Sigmoid colon (tissue), 7 donors: ENCODE measurements at places on chromosomes 2 and 18.

- H3K36me3 ChIP-seq = no peaks in the 10 kb centered on the region
- no peak overlapping the region for H3K4me3 ChIP-seq
- H3K4me1 ChIP-seq = no peaks in the 10 kb centered on the region
- DNase-seq = no peak
- no peak overlapping the region for H3K27ac ChIP-seq
- H3K27me3 ChIP-seq = no peaks in the 10 kb centered on the region
Observed at GRCh38 chr2:136407952-136408318, 290.0 kb upstream of the CXCR4 start.

DNA sequence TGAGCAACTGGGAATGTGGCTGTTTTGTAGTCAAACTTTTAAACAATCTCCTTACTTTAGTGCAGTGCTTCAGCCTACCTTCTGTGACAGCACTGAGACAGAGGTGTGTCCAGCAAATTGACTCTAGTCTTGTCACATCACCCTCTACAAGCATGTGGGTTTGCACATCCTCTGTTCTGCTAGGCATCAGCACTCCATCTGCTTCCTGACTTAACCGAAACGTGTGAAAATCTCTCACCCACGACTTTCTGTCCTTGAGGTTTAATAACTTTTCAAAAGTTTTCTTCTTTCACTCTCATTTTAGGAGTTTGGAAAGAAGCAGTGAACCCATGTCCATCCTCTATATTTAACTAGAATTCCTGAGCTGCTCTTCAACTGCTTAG is 42.6 kb downstream of the TTR start:
- H3K27ac ChIP-seq = no peak overlapping the region
- no peak overlapping the region for H3K4me3 ChIP-seq
- no peaks in the 10 kb centered on the region for H3K4me1 ChIP-seq

DNA sequence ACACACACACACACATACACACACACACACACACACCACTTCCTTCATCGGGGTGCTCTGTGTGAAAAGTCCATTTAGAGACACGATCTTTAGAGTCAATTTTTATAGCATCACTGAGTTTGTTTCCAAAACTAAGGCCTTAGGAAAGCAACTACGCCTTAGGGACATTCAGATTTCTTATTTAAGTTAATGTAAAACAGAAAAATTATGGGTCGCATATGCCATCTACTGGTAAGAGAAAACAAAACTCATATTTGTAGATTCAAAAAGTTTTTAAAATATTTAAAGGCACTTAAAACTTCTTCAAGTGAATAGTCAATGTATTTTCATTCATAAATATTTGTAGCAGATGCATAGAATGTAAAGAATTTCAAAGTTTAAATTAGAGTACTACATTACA is 166.2 kb downstream of the ATAD2B start:
- no peak overlapping the region for H3K4me3 ChIP-seq
- no peak for DNase-seq
- H3K4me1 ChIP-seq = no peaks in the 10 kb centered on the region
- H3K27me3 ChIP-seq = no peaks in the 10 kb centered on the region
- peaks cover 14% of the 10 kb centered on the region for H3K36me3 ChIP-seq

- H3K27ac ChIP-seq = no peak overlapping the region
- H3K4me3 ChIP-seq = no peak overlapping the region
- no peaks in the 10 kb centered on the region for H3K4me1 ChIP-seq
- H3K36me3 ChIP-seq = no peaks in the 10 kb centered on the region
- no peak for DNase-seq
- no peaks in the 10 kb centered on the region for H3K27me3 ChIP-seq
Observed at GRCh38 chr2:113184531-113185230, 10.9 kb downstream of the PSD4 start.
